SIG-M5 (cell line): ENCODE measurements at places on chromosomes 13 and 19.

GRCh38 chr13:71597150-71597549 lies 269.9 kb downstream of the DACH1 start:
- DNase-seq: no peak

- no peak for DNase-seq
Measured at GRCh38 chr13:23957981-23958380, 60.7 kb upstream of the C1QTNF9B start.

DNA sequence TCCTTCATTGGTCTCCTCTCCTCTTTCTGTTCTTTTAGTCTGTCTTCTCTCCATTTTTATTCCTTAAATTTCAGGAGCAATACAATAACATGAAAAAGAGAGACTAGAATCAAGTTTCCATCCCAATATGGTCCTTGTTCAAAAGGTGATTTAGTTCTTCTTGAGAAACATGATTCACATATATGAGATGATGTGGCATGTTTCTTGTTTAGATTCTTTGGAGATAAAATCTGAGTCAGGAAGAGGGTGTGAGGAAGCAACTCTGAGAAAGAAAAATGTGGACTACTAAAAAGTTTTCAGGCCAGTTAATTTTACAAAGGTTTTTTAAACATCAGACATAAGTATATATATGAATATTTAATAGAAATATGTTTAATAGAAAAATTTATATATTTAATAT lies 231.4 kb downstream of the OXGR1 start:
- no peak for DNase-seq

- DNase-seq: no peak
Measured at GRCh38 chr19:38263689-38264485, 486 bp upstream of the SPINT2 start.

DNA sequence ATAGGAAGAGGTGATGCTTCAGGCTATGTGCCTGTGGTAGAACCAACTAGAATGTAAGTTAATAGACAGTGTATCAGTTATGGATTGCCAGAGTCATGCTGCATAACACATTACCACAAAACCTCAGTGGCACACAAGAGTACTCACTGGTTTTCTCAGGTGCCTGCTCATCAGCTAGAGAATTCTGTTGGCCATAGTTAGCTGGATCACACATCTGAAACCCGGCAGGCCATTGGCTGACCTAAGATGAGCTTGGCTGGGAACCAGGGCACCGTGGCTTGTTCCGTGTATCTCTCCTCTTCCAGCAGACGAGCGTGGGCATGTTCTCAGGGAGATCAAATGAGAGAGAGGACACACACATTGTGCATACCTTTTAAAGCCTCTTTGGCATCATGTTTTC lies 76.7 kb downstream of the TEX26 start:
- no peak for DNase-seq

GRCh38 chr19:6216996-6217751 lies 62.6 kb downstream of the MLLT1 start:
- no peak for DNase-seq

- no peak for DNase-seq
Measured at GRCh38 chr13:80224468-80224867, 116.5 kb downstream of the SPRY2 start.
